ENCODE measurements at places on chromosomes 5 and 9.

GRCh38 chr5:56812110-56812509 lies 3.2 kb upstream of the MAP3K1 start:
- peak; percentile 42 for DNase-seq

- DNase-seq = peak; percentile 49
Measured at GRCh38 chr9:127393645-127394044, 3.3 kb upstream of the SLC2A8 start.

DNA sequence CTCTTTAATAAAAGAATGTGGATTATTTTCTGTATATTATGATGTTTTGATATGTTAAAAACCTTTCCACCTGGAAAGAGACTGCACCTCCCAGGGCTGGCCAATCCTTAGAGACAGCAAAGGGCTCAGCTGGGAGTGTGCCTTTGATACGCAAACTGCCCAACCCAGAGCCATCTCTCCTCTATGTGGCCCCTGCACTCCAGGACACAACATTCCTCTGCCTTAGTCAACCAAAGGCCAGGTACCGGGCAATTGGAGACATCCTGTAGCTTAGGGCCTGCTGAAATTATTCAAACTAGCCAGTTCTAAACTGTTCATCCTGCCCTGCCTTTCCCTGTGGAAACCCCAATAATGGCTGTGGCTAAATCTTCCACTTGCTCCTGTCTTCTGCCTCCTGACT lies 5.0 kb upstream of the HSPB3 start:
- no peak for DNase-seq

DNA sequence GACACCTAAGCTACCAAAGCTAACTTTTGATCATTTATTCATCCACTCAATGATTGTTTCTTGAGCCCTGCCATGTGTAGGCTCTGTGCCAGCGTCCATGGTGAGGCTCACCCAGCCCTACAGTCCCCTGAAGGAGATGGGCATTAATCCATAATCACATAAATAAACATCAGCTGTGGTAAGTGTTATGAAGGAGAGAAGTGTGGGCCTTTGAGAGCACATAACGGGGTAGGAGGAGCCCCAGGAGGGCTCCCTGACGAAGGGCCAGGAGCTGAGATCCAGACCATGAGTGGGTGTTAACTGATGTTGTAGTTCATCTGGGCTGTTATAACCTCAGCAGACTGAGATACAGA lies 53.9 kb upstream of the AFAP1L1 start:
- no peak for DNase-seq

DNA sequence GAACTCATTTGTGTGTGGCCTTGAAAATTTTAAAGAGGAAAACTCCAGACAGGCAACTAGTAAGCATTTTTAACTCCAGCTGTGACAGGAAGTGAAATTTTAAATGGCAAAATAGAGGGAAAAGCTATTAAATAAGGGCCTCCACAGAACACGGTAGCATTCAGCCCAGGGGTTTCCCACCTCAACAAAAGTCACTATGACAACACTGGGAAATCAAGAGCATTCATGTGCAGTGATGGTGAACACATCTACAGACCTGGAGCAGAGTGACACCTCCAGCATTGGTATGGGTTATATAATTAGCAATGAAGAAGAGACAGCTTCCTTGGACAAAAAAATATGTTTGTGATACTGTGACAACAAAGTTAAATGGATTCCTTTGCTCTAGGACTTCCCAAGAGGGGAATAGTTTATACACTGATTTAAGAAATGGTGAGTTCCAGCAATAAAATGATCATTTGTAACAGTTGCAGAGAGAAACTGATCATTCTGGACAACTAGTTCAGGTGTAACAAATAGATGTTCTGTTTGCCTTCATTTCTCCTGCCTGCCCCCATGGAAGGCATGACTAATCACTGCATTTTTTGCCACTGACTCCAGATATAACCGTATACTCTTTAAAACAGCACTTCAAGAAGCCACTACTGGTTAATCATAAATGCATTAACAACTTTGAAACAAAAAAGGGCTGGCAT lies 93.3 kb upstream of the SLC44A1 start:
- DNase-seq = peak; percentile 75

DNA sequence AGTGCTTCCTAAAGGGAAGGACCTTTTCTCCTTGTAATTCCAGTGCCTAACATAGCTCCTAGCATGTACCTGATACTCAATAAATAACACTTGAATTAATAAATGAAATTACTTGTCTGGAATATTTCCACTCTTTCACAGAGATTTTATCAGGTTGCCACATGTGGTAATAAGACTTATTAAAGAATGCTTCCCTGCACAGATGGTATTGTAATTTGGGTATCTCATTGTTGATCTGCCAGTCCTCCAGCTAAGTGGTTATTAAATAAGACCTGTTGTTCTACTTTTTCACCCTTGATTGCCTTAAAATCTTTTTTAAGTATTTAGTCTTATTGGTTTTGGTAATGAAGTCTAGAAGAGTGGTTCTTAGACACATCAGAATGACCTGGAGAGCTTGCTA lies 28.1 kb upstream of the CETN3 start:
- DNase-seq = no peak
